ENCODE measurements at places on chromosomes 3 and 15. TPM values are rescaled to one million over a fixed set of nuclear protein-coding genes. Genes with fewer than 3 reads are reported as not detected.

Gene APBA2
- total RNA-seq: 15.5 TPM

Gene SLC2A2
- total RNA-seq: not detected

Gene GOLGA6C
- not detected for total RNA-seq

Gene LRRN1
- total RNA-seq: not detected
